ENCODE measurements at places on chromosomes 2 and 18.

DNA sequence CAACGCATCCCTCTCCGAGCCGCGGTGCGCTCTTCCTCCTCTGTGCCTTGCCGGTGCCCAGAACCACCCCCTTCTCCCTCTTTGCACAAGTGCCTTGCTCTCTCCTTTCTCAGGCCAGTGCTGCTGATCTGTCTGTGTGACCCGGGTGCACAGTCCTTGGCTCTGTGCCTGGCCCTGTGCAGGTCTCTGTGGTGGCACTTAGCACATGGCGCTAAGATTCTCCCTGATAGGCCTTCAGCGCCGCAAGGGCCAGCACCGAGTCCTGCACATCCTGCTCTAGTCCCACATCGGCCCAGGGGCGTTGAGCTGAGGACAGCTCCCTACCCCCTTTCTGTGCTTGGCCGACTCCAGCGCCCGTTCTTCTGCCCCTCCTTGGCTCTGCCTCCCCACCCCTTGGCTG, 136.1 kb downstream of the NEDD4L start:
- no peak for DNase-seq

- peak; percentile 62 for DNase-seq
Measured at GRCh38 chr18:33839452-33840211, 261.6 kb downstream of the ASXL3 start.

DNA sequence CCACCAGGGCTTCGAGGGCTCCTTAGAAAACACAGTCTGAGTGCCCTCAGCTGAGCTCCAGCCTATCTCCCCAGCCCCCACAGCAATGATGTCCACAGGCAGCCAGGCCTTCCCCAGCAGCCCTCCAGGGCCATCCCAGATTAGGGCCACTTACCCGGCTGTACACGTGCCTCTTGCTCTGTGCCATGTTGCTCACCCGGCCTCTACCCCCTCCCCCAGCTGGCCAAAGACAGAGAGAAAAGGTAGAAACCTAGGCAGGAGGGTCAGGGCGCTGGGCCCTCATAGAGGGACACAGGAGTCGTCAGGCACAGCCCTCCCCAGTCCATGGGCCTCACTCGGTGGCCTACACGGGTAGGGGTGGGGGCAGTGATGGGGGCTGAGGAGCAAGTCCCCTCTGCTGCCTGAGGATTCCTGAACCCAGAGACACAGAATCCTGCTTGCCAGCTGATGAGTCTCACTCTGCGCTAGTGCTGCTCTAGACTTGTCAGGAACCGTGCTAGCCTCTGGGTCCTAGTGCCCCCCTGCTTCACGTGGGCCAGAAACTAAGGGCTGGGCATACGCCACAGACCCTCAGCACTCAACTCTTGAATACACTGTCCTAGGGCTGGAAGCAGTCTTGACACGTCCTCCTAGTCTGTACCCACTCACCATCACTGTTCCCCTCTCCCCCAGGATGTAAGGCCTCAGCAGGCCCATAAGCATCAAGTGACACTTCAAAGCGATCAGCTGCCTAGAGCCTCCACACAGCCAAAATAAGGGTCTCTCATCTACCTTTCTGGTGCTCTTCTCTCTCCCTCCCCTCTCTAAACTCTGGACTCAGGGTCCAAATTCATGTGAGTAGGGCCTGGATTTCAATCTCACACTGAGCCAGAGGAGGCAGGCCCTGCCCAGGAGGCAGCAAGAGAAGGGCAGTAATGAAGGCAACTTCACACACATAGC, at the start of gene DCTN1:
DCTN1 (minus strand) TSS at position 461 of the 939 bp plus-strand sequence; CDS start at position 187, 274 bp downstream.
- peak; percentile 64 for DNase-seq

GRCh38 chr2:178884440-178884839, 77.2 kb upstream of the TTN start:
- no peak for DNase-seq

- DNase-seq = no peak
Measured at GRCh38 chr2:170818036-170818751, 1.5 kb downstream of the GAD1 start.

DNA sequence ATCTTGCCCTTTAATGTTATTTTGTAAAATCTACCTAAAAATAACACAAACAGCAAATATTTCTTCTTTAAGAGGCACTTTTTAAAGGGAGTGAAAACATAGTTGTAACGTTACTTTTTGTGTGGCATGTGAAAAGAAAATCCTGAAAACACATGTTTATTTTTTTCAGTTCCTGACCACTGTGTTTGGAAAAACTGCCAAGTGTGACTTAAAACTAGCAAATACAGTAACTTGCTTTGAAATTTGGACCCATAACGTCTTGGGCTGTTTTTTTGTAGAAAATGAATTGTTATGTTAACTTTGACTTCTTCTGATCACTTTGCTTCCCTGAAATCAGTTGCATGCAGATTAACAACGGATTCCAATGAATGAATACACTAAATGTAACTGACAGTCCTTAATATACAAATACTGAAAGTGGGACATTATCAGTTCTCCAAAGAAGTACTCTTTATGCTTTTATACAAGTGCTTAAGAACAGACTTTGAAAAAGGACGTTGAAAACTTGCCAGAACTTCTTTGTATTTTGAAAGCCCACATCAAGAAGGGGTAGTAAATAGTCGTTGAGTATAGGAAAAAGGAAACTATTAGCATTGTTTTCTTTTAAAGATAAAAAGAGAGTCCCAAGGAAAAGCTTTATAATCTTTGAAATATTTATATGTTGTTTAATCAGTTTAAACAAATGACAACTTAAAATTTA, 96.1 kb upstream of the ZEB2 start:
- no peak for DNase-seq

DNA sequence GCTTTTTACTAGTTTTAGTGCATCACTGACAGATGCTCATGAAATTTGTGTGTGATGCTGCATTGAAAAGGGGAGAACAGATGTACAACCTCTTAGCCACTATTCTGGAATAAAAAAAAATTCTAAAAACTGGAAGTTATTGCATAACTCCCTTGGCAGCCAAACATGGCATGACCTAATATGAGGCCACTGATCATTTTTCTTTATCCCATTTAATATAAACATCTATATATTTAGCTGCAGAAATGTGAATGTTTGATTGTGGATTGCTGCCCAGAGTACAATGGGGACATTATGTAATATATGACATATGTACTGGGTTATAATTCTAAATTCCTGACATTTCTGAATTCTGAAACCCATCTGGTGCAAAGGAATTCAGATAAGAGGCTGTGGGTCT, 86.5 kb downstream of the CDCA7 start:
- peak; percentile 72 for DNase-seq

- DNase-seq = no peak
Measured at GRCh38 chr18:45880876-45881558, 55.5 kb downstream of the SIGLEC15 start.

GRCh38 chr2:171317492-171318125, 116.2 kb downstream of the METTL8 start:
- no peak for DNase-seq

- peak; percentile 14 for DNase-seq
Measured at GRCh38 chr2:134014196-134014960, 239.5 kb upstream of the MGAT5 start.

DNA sequence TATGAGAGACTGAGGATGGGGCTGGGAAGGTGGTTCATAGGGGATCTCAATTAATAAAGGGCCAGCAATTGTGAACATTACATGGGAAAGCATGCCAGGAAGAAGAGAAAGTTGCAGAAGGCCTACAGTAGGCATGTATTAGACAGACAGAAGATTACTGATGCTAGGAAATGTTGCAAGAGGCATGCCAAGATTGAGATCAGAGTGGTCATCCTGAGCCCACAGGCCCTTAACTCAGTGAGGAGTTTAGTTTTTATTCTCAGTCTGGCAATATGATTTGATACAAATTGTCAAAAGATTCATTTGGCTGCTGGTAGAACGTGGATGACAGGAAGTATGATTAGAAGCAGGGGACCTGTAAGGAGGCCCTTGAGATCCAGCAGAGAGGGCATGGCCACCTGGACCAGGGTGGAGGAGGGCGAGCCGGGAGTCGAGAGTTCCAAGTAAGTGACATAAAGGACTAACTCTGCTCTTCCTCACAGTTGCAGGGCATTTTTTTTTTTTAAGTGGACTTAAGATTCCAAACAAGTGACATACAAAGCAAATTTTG, 54.9 kb downstream of the EPHA4 start:
- no peak for DNase-seq

DNA sequence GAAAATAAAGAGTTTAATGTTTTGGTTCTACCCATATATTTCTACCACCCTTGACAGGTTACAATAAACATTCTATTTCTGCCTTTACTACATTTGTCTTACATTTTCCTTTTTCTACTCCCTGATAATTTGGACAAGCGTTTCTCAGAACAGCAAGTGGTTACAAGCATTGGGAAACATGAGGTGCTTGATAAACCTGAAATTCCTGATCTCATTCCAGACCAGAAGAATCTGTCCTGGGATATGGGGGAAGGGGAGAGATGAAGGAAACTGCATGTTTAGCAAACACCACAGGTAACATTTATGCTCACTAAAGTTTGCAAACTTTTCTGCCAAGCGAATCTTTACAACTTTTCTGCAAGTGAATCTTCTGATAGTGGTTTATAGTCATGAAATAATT, 28.3 kb upstream of the DSC1 start:
- no peak for DNase-seq

DNA sequence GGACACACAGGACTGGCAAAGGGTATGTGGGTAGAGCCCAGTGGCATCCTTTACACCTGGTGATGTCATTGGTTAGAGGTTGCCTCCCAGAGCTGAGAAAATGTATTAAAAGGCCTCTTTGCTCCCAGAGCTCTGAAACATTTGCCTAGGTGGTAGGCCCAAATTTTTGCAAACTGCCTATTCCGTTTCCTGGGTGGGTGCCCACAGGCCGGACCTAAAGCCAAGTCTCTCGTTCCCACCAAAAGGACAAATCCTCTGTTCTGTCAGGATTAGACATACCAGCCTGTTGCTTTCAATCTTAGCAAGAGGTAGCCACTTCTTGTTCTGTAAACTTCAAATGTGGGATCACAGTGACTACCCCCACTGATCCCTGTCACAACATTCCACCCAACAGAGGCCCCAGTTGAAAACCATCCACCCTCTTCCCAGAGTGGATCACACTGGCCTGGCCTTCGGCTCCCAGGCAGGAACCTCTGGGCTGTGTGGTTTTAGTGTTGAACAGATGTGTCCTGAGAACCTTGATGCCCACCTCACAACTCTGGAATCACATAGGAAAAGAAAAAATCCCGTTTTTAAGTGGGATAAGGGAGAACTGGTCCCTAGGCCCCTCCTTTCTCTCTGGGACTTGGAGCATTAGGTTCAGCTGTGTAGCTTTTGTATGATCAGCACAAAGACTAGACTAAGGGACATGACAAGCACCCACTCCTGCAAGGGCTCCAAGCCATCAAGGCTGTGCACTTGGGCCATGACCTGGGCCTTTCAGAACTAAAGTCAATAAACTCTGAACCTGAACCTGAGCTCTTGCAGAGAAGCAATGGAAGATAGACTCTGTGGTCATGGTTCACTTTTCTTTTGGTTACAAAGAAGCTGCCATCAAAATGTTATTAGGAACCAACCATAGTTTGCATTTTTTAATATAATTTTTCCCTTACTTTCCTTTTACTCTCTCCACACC, 211.3 kb downstream of the CYP26B1 start:
- DNase-seq = no peak

DNA sequence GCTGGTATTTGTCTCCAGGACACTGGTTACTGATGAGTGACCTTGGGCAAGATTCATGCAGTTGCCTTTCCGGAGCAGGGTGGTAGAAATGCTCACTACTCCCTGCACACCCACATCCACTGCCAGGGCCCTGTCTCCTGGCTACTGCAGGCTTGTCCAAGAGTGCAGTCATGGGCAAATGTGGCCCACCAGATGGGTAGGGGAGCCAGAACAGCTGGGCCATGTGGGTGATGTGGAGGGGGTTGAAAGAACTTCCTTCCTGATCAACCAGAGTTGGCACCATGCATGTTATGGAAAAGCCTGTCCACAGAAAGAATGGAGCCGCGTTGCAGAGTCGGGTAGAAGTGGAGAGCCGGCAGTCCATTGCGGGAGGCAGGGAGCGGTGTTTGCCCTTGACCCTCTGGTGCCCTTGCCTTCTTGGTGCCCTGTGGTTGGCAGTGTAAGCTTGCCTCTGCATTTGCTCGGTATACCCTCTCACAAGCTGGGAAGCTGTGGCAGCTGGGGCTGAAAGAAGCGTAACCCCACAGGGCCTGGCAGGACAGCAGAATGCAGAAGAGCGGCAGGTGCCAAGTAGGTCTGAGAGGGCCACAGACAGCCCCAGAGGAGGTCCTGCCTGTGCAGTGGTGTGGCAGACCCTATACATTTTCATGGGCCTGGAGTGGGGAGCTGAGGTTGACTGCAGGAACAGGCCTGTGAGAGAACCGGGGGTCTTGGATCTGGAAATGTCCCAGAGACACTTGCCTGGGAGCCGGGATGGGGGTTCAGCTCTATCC, 253.2 kb downstream of the TFCP2L1 start:
- DNase-seq = no peak

DNA sequence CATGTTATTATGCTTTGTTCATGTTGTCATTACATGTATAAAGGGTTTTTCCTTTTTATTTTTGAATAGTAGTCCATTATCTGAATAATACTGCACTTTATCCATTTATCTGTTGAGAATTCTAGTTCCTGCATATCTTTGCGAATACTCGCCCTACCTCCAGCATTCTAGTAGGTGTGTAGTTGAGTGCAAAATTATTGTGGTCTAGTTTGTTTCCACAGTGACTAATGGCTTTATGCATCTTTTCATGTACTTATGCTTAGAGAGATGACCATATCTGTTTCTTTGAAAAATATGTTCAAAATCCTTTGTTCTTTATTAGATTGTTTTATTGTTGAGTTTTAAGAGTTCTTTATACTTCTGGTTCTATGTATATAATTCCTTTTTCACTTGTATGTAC, 48.8 kb downstream of the EIF5B start:
- DNase-seq = no peak

DNA sequence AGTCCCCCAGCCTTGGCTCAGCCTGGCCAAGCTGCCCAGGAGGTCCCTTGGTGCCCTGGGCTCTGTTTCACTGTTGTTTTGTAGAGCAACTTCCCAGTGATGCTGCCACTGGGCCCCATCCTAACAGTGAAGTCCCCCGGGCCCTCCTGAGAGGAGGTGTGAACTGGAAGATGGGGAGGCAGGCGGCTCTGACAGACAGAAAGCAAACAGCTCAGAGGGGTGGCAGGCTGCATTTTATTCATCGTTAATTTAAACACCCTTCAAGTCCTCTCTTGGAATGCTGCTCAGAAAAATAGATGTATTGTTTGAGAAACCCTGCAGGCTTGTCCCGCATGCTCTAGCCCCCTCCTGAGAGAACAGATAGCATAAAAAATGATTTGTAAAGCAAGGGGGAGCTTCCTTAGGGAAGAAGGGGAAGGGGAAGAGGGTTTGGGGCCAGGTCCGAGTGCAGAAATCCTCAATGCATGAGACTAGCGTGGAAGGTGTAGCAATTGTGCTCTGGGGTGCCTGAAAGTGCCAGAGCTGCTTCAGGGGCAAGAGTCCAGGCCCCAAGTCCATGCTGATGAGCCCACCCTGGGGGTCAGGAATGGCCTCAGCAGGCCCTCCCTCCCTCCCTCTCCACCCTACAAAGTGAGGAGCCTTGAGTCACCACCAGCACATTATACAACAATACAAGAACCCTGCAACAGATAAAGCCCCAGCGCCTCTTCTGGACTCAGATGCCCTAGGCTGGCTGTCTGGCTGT, 113.6 kb downstream of the MSH2 start:
- DNase-seq = no peak

All from fibroblast of skin of abdomen (primary cell).